ENCODE measurements at places on chromosomes 3 and 15.

- DNase-seq = no peak
These were observed 79.9 kb downstream of the CHSY1 start for GRCh38 chr15:101171954-101172353.

DNA sequence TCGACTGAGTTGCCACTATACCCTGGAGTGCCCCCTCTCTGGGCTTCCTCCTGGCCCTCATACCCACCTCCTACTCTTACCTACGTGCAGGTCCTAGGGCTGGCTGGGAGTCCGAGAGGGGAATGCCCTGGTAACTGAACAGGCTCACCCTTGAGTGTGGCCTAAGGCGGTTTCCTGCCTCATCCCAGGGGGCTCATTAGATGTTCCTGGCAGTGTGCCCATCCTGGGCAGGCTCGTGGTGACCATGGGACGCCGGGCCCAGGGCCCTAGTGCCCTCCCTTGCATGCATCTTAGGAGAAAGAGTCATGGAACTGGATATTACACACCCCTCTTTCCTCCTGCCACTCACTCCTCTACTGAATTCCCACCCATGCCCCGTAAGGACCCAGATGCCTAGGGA lies 2.8 kb downstream of the SEMA4B start:
- DNase-seq = no peak

- DNase-seq = no peak
These were observed 4.7 kb upstream of the DCBLD2 start for GRCh38 chr3:98906230-98906629.

GRCh38 chr3:3355442-3355841 lies 176.0 kb upstream of the CRBN start:
- no peak for DNase-seq

DNA sequence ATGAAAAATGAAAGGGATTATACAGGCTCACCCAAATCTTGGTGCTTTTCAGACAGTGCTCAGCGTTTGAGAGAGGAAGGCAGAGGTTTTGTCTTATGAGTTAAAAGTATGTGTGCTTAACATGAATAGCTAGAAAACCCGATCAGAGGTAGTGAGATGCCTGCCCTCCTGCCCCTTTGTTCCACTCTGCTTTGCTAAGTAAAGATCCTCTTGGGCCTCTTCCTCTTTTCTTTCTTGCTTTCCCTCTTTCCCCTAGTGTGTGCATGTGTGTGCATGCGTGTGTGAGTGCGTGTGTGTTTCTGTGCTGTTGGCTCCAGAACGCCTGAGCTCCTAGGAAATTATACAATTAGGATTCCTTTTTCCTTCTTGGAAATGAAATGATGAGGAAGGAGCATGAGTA lies 261.3 kb upstream of the NR2E3 start:
- DNase-seq = no peak

GRCh38 chr3:172315401-172316091 lies 132.7 kb downstream of the GHSR start:
- no peak for DNase-seq

DNA sequence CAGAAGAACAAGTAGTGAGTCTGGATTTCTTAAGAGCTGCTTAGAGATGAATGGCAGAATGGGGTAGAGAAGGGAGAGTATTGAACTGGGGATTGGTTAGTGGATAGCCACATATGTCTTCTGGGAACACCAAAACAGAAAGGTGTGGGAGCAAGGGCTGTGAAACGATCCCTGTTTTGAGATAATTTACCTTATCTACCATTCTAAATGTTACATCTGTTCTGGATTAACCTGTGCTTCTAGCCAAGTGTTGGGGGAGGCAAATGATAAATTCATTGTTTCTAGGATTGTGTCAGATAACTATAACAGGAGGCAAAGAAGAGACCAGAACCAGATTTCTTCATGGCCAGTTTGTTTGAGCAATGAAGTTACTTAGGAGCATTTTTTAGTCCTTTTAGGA lies 8.4 kb downstream of the NR1D2 start:
- DNase-seq = no peak

GRCh38 chr15:99909592-99910295 lies 176.5 kb upstream of the LYSMD4 start:
- no peak for DNase-seq

GRCh38 chr3:138458774-138459499 lies 24.5 kb downstream of the ESYT3 start:
- DNase-seq = no peak

DNA sequence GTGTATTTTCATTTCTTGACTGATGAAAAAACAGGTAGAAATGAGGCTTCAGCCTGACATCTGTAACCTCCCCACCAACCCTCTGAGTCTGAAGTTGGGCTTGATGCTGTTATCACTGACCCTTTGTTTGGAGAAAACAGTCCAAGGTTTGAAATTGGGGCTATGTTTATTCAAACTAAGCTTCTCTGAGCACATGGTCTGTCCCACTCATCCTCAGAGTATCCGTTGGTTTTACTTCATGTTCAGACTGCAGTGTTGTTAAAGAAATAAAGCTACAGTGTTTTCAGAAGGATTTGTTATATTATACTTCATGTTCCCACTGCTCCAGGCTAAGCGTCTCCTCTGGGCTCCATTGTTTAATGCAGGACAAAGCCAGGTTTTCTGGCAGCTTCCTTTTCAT lies 6.0 kb downstream of the MAPKBP1 start:
- DNase-seq = no peak

DNA sequence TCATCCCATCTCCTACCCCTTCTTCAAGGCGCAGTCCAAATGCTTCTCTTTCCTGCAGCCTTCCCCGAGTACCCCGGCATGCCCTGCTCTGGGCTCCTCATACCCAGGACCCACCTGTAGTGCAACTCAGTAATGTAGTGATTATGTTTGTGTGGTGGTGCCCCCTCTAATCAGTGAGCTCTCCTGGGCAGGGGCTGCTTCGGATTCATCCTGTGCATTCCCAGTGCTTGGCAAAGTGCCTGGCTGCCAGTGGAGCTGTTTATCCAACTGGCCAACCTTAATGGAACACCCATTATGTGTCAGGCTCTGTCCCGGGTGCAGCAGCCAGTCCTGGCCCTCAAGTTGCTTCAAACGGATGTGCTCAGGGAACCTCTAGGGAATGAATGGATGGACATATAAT lies 174.4 kb upstream of the LINGO1 start:
- no peak for DNase-seq

DNA sequence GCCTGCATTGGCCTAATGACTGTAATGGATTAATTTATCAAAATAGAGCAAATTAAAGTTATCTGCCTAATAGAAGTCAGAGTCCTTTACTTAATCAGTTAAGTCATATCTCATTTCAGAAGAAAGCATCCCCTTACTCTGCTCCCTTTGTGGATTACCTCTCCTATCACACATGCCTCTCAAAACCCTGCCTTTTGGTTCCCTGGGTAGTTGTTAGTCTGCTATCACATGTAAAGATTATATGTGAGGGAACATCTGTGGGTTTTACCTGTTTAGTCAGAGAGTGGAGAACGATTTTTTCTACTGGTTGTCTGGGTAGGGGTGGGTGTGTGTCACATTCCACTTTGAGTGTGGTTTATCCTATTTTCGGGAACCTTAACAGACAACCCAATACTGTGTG lies 16.4 kb downstream of the UBE2E2 start:
- DNase-seq = no peak

DNA sequence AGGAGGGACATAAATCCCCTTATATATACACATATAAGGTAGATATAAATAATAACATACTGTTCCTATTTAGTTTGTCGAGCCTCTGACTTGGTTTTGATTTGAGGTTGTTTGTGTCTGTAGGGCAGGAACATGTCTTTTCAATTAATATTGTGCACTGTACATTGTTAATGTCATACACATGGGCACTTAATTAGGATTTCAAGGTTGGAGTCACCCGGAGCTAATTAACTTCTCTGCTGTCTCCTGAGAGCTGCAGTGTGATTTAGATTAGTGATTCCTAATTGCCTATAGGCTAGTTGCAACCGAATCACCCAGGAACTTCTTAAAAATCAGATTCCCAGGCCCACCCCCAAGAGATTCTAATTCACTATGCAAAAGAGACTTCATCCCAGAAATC lies 50.4 kb upstream of the FILIP1L start:
- no peak for DNase-seq

- no peak for DNase-seq
These were observed 52.0 kb upstream of the ULK4 start for GRCh38 chr3:42013691-42014457.

DNA sequence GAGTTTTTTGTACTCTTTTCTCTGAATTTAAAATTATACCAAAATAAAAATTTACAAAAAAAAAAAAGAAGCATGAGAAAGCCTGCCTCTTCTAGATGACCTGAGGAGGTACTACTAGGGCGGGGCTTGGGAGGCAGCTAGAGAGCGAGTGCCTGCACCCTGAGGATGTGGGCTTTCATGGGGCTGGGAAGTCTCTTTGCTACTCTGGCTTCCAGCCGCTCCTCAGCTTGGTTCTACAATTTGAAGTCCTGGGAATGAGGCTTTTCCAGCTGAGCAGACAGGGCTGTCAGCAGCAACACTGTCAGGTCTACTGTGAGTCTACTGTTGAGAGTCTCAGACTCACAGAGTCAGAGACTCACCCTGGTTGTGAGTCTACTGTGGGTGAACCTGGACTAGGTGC lies 8.2 kb upstream of the PSTPIP1 start:
- DNase-seq = no peak

GRCh38 chr3:171813897-171814460 lies 3.7 kb upstream of the PLD1 start:
- no peak for DNase-seq

DNA sequence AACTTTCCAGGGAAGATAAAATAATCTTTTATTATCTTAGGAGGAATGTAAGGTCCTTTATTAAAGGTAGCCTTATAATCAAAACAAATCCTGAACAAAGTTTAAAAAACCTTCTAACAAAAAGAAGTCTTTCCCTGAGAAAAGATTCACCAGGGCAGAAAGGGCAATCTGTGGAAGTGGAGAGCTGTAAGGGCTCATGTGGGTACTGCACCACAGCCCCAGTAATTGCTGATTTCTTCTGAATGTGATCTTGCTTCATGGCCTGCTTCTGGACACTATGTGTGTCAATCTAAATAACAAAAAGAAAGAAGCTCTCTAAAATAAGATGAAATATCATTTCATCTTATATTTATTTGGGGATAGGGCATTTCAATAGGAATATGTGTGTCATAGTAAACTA lies 1501.6 kb downstream of the OTOL1 start:
- DNase-seq = no peak

GRCh38 chr3:111863942-111864694 lies 5.1 kb downstream of the PHLDB2 start:
- no peak for DNase-seq

DNA sequence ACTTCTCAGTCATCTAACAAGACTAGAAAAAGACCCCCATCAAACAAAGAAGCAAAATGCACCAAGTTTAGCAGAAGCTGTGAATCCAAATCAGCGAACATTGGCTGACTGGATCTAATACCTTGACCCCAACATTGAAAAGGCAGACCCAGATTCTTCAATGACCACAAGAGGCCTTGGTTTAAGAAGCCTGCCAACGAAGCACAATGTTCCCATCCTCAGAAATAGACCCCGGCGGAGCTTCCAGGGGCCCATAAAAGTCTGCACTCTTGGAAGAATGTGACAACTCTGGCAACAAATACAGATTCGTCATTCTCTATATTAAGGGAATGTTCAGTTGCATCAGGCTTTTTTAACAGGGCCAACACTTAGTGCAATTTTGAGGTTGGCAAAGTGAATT lies 112.8 kb upstream of the BCL6 start:
- DNase-seq = no peak

DNA sequence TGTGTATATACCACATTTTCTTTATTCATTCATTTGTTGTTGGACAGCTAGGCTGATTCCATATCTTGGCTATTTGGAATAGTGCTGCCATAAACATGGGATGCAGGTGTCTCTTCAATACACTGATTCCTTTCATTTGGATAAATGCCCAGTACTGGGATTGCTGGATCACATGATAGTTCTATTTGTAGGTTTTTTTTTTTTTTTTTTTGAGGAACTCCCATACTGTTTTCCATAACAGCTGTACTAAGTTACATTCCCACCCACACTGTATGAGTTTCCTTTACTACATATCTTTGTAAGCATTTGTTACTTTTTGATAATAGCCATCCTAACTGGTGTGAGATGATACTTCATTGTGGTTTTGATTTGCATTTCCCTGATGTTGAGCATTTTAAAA lies 437.7 kb downstream of the DIPK2A start:
- no peak for DNase-seq

GRCh38 chr3:12142476-12142875 lies 16.2 kb downstream of the TIMP4 start:
- no peak for DNase-seq

DNA sequence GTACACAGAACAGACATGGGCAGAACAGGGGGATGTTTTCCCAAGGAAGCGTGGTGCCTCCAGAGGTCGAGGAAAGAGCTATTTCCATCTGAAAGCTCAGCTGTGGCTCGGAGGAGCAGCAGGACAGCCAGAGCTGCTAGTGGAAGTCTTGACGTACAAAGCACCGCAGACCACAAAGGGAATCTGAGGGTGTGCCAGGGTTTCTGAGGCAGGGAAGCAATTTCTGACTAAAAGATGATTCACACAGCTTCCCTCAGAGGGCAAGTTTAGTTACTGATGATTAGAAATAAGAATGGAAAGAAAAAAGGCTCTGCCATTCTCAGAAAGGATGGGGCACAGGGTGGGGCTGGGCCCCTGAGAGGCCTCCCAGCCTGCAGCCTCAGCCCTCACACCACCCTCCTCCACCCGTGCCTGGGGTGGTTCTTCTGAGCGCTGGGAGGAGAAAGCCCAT lies 45.8 kb upstream of the SEC13 start:
- no peak for DNase-seq

DNA sequence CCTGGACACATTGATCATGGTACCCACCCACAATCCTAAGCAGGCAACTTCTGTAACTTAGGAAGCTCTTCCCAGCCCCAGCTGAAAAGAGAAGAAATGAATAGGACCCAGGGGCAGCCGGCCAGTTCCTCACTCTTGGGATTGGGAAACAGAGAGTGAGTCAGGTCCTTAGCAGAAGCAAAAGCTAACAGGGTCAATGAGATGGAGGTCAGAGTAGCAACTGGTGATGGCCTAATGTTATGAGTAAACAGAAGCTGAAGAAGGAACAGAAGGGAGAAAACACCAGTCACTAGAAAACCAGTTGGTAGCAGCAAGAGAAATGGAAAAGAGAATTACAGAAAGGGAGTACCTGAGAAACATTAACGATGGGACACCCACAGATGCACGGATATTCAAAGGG lies 20.0 kb downstream of the RIOX2 start:
- DNase-seq = no peak

DNA sequence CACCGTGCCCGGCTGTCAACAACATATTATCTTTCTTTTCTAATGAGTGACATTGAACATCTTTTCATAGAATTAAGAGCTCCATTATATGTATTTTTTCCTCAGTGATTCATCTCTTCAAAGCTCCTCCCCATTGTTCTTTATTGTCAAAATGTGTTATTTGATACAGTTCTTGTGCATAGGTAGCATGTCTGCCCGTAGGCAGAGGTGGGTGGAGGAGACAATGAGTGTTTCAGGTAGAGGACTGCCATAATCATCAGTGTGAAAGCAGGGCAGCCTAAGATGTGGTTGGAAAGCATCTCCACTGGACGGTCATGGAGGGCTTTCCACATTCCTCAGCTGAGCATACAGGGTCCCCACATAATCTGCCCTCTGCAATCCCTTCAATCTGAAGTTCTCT lies 452.0 kb upstream of the MCTP2 start:
- DNase-seq = no peak
